AG10803 (cell line): ENCODE measurements at places on chromosomes 6 and 20.

DNA sequence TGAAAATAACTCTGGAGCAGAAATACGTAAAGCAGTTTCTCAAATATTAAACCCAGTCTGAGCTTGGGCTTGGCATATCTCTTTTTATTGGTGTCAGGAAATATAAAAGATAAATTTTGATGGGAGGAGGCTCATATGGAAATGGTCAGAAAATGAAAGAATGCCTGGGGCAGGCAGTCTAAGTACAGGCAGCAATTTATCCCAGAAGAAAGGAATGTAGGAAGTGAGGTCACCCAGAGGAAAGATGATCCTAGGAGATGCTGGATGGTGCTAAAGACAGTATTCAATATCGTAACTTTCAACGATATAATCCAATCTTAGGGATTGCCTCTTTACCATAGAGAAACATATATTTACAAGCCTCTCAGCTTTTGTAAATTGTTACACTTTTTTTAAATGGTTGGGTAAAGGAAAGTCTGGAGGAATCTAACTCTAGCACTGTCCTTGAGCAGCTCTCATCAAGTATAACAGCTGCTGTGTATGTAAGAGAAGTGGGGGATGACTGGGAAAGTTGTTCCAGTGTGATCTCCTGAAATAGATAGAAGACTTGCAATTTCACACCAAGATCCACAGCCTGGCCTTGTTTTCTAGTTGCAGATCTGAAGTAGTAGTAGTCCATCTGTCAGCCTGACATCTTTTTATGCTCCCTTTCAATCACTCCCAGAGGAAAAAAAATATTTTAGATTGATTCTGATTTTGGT, 256.9 kb upstream of the SASH1 start:
- DNase-seq, result no peak

- DNase-seq, result no peak
Measured at GRCh38 chr20:14544688-14545087, 207.3 kb upstream of the FLRT3 start.

- DNase-seq, result no peak
Measured at GRCh38 chr20:32017711-32018251, 7.5 kb downstream of the CCM2L start.

DNA sequence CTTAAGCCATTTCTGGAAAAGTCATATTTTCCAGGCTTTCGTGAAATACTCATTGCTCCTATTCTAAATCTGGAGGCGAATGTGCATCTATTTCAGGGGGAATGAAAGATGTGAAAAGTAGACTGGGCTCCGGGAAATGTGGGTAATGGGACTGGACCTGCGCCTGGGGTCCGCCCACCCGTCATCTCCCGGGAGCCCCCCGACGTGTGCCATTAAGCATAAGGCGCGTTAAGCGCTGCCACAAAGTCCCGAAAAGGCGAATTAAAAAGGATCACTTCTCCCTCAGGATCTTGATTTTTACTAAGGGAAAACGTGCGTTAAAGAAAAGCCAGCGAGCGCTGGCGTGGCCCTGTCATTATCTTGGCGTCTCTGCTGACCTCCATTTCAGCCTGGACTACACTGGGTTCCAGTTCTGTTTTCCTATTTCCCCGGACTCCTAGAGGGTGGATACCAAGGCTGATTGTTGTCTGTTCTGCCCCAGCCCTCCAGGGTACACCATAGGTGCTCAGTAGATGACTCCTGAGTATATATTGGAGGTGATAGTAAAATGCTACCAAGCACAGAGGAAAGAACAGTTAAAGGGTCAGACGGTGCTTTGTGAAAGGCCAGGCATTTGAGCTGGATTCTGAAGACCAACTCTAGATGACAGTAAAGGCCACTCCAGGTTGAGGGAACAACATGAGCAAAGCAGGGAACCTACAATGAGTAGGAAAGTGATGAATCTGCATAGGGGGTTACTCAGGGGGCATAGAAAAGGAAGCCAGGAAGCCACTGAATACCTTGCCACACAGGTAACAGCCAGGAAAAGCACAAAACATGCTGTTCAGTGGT, 89.2 kb upstream of the ARID1B start:
- DNase-seq, result peak; percentile 40

- no peak for DNase-seq
Measured at GRCh38 chr6:34511214-34511914, 44.8 kb downstream of the SPDEF start.

GRCh38 chr6:109059571-109060021, 35.0 kb downstream of the SESN1 start:
- peak; percentile 24 for DNase-seq

GRCh38 chr6:97958134-97958533, 675.1 kb upstream of the MMS22L start:
- no peak for DNase-seq

GRCh38 chr20:62357187-62357667, 9.9 kb downstream of the LAMA5 start:
- no peak for DNase-seq

GRCh38 chr6:148367411-148368024, 24.9 kb downstream of the SASH1 start:
- peak; percentile 60 for DNase-seq

DNA sequence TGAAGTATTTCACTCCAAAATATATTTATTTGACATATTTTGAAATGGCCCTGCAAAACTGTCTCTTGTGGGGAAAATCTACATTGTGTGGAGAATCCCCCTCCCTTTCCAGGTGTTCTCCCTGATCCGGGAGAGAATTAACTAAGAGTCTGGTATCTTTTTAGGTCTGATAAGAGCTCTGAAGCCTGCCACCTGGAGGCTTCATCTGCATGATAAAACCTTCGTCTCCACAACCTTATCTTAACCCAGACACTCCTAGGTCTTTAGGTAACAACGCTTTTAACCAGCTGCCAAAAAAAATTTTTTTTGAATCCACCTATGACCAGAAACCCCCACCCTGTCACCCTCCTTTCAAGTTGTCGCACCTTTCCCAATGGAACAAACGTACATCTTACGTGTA, 43.0 kb downstream of the FAM184A start:
- no peak for DNase-seq

DNA sequence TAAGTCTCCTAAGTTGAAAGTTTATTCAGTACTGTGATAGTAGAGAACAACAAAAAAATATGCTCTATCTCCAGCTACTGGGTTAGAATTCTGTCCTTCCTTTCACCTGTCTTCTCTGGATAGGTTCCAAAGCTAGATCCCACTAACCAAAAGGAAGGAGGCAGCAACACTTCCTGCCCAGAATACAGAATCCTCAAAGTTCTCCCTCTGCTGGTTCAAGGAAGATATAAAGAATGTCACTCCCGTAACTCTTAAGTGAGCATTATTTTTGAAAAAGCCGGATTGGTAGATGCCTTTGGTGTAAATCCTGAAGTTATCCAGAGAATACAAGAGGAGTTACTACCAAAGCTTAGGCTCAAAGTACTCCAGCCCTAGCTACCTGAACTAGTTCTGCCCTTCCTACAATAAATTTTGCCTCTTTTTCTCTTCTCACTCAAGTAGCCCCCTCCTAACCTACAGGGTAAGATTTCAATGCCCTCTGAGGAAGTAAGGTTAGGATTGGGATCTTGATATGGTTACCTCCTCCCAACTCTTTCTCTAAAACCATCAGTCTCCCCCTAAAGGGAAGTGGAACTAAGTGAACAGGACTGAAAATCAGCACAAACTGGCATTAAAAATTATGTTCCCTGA, 26.0 kb upstream of the CRIP3 start:
- DNase-seq, result peak; percentile 66

DNA sequence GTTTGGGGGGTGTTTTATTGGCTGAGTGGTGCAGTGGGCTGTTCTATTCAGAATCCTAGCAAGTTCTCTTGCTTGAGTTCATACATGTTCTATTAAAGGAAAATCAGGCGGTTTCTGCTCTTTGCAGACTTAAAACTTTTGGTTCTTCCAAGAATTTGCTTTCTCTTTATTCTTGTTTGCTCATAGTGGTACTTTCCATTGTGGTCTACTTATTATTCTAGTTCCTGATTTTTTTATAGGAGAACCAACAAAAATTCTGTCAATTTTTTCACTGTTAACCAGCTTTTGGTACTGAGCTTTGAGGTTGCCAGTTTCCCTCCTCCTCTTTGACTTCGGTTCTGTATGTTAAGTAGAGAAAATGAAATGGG, 6.7 kb downstream of the AFDN start:
- no peak for DNase-seq

DNA sequence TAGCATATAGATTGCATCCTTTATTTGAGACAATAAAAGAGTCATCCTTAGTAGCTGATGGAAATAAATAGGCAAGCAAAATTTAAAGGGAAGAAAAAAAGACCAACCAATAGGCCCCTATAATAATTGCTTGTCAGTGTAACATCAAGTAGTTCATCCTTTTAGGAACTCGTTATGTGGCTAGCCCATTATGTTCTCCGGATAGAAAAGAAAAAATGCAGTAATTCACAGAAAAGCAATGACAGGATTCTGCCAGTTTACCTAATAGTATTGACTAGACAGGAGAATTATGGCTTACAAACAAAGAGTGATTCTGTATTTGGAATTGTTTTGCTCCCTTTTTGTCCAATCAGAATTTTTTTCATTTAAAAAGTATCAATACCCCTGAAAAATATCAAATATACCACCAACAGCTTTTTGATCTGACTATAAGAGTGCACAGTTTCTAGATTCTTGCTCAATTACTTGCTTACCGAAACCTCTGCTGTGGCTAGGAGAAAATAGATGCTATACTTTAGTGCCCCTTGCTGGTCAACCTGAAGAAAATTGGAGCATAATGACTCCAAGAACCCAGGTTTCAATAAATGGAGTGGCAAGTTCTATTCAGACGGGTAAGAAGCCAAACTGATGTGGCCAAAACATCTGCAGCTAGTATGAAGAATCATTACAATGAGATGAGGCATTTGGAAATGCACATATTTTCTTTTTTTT, 91.5 kb upstream of the SASH1 start:
- DNase-seq, result peak; percentile 88

DNA sequence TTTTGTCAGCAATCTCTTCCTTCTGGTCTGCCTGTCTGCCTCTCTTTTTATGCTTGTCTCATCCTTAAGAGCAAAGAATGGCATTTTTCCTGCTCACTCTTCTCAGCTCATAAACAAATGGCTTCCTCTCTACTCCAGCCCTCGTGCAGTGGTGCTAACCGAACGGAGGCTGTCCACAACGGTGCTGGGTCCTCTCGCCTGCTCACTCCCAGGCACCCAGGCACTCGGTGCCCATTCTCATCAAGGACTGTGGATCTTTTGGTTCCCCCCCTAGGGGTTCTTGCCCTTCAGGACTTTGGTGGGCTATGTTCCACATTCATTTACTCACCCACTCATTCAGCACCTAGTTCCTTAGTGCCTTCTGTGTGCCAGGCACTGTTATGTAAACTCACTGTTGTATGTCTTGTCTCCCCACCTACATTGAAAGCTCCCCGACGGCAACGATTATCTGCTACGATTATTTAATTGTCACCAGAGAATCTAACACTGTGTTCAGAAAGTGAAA, 113.9 kb downstream of the FYN start:
- DNase-seq, result no peak

GRCh38 chr6:68158256-68158655, 476.8 kb upstream of the ADGRB3 start:
- DNase-seq, result no peak

- DNase-seq, result no peak
Measured at GRCh38 chr20:38650010-38650409, 48.4 kb downstream of the ARHGAP40 start.

DNA sequence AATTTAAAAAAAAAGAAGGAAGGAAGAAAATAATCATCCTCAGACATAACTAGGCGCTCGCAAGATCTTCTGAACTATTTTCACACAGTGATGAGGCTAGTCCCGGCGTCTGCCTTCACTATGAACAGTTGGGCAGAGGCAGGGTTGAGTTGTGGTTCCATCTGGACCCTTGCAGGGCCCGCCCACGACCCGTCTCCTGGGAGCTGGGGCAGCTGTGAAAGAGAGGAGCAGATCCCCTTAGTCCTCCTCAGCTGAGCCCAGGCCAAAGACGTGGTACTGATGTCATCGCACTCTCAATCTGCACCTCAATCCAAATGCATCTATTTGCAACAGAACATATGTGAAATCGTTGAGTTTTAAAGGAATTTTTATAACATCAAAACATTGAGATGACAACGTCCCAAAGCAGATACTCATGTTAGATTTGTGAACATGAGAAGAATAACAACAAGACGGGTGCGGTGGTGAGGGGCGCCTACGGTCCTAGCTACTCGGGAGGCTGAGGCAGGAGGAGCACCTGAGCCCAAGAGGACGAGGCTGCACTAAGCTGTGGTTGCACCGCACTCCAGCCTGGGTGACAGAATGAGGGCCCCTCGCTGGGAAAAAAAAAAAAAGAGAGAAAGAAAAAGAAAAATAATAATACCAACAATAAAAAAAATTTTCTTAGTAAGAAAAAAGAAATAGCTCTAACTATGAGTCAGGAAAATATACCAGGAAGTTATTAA, 15.3 kb downstream of the TCFL5 start:
- DNase-seq, result no peak

- DNase-seq, result no peak
Measured at GRCh38 chr6:169701311-169701953, 397 bp downstream of the WDR27 start.

GRCh38 chr6:148682990-148683389, 63.8 kb upstream of the UST start:
- no peak for DNase-seq

- DNase-seq, result no peak
Measured at GRCh38 chr6:62119401-62119800, 166.6 kb downstream of the KHDRBS2 start.

DNA sequence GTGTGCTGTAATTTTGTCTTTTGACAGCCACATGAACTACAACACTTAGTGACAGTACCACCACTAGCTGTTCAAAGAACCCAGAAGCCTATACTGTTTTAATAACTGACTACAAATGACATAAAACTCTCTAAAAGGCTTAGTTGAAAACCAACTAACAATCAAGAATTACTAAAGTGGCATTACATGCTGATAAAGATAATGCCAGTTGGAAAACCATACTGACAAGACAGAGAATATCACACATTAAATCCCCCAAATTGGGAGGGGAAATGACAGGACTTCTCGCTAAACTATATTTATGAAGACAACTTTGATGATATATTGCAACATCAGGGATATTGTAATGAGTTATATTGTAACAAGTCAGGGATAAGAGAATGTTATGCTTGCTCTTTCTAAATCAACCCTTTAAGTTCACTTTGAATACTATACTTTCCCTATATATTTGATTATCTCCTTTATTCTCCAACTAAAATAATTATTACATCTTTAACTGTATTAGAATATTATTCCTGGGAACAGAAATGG, 6.2 kb downstream of the NCOA5 start:
- no peak for DNase-seq

DNA sequence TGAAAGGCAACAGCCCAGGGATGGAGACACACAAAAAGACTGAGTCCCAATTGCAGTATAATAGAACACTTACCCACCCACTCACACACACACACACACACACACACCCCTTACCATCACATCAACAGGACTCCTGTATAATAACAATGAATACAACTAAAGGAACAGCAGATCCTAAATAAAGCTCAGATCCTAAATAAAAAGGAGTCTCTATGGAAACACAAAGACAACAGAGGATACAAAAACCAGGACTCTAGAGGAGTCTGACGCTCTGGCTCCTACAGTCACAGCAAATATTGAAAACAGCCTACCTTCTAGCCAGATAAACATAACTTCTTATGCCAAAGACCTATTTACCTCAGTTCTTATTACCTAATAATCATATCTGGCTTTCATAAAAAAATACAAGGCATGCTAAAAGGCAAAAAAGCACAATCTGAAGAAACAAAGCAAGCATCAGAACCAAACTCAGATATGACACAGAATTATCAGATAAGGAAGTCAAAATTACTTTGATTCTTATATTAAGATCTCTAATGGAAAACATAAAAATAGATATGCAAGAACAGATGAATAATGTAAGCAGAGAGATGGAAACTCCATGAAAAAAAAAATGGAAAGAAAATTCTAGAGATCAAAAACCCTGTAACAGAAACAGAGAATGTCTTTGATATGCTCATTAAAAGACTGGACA, 134.9 kb downstream of the MMUT start:
- DNase-seq, result no peak
